RPMI8226 (cell line): ENCODE measurements at places on chromosomes 4 and X.

- no peak for DNase-seq
Observed at GRCh38 chr4:115360431-115360830, 247.0 kb upstream of the NDST4 start.

GRCh38 chr4:120209706-120210105 is 143.1 kb upstream of the MAD2L1 start:
- no peak for DNase-seq

GRCh38 chrX:151870602-151871001 is 42.1 kb upstream of the MAGEA4 start:
- DNase-seq = no peak

DNA sequence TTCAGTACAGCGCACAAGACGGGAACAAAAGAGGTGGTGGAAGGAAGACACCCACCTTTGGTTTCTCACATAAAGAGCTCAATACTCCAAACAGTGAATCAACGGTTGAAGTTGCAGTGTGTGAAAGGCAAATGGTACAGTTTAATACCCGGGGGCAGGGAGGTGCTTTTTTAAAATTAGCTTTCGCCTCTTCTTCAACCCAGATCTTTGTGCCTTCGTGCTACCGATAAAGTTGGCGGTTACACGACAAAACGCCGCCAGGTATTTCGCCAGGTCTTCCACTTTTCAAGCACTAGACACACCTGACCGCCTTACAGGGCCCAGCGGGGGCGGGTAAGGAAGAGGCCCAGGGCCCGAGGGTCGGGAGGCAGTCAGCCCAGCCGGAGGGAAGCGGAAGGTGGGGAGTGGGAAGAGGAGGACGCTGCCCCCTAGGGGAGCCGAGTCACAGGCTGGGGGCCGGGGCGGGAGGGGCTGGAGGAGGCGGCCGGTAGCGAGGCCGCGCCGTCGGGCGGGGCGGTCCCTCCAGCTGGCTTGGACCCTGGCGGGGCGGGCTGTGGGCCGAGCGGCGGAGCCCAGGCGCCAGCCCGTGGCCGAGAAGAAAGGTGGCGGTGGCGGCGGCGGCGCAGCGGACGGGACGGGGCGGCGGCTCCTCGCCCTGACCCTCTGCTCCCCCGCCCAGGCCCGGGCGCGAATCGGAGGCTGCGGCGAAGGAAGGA is 16.0 kb downstream of the UTP3 start:
- DNase-seq = peak; percentile 82

GRCh38 chrX:4690521-4690920 is 977.1 kb upstream of the PRKX start:
- DNase-seq = no peak

- no peak for DNase-seq
Observed at GRCh38 chr4:28010577-28011240, 1150.1 kb downstream of the STIM2 start.

DNA sequence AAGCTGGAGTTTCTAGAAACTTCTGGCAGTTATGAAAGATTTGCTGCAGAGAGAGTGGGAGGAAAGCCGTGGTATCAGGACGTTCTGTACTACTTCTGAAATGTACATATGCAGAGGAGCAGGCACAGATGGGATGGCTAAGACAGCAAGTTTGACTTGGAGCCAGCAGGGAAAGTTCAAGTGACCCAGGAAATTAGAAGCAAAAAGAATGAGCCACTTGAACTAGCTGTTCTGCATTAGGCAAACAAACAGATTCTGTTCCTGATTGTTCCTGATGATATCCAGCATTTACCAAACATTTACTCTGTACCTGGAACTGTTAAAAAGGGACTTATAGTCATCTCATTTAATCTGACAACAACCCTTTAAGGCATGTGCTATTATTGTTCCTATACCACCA is 41.4 kb upstream of the CXCL13 start:
- no peak for DNase-seq

GRCh38 chr4:40379248-40379647 is 44.1 kb downstream of the CHRNA9 start:
- no peak for DNase-seq

DNA sequence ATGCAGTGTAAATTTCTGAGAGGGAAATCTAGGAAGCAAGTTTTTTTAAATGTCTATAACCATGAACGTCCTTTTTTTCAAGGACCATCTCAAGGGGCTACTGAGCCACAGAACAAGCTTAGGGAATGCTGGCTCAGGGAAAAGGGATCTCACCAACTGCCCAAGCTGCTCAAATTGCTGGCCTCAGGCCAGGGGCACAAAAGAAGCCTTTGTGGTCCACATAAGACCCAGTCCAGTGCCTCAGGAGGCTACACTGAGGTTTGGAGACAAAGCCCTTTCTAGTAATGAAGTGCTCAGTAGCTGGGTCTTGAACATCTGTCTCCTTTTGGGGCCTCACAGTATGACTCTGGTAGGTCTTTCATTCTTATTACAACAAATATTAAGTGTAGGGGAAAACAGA is 305.5 kb downstream of the RAB28 start:
- no peak for DNase-seq

DNA sequence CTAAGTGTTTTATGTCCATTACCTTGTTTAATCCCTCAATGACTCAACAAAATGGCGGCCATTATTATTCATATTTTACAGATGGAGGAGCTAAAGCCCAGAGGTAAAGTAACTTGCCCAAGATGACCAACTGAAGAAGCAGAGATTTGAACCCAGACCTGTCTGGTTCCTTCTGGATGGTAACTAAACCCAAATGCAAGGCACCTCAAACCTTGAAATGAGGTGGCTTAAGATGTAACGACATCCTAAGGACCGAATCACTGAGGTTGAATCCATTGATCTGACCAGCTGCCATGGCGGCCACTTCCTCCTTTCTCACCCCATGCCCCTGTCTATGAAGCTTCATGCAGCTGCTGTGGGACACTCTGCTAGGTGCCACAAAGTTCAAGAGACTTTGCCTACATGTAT is 932 bp downstream of the TLR10 start:
- DNase-seq = no peak

DNA sequence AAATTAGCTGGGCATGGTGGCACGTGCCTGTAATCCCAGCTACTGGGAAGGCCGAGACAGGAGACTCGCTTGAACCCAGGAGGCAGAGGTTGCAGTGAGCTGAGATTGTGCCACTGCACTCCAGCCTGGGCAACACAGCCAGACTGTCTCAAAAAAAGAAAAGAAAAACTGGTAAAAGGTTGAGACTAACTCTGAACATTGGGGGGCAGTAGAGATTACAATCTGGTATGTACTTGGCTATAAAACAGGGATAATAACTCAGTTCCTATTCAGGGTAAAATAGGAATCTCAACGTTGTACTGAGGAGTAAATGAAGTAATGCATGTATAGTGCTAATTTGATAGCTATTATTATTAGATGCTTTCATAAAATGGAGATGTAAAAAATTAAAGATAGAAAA is 12.5 kb upstream of the KLF8 start:
- peak; percentile 13 for DNase-seq

- no peak for DNase-seq
Observed at GRCh38 chr4:184689681-184690080, 40.1 kb downstream of the PRIMPOL start.

- no peak for DNase-seq
Observed at GRCh38 chr4:152021788-152022438, 261.1 kb upstream of the GATB start.

GRCh38 chr4:137510557-137511265 is 21.6 kb downstream of the PCDH18 start:
- no peak for DNase-seq

- no peak for DNase-seq
Observed at GRCh38 chr4:23337292-23337691, 552.6 kb downstream of the PPARGC1A start.

GRCh38 chr4:181006499-181007260 is 1236.5 kb upstream of the TENM3 start:
- no peak for DNase-seq

GRCh38 chrX:43702079-43702524 is 46.0 kb downstream of the MAOA start:
- DNase-seq = no peak

DNA sequence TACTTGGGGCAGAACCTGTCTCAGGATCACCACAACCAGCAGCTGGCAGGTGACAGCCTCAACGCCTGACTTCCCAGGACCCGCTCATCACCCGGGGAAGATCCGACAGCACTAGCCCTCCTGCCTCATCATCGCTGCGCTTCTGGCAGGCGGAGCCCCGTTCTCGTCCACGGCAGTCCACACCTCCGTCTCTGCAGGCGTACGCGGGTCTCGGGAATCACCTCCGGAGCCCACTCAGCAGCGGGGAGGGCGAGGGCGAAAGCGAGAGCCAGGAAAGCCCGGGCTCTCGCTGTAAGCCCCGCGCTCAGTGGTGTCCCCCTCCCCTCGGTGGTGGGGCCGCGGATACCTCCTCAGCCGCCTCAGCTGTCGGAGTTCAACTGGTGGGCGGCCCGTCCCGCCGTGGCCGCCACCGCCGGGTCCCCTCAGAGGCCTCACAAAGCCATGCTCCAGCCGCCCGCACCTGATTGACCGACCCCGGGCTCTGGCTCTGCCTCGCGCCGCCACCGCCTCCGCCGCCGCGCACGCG is 518 bp upstream of the CNKSR2 start:
- no peak for DNase-seq

DNA sequence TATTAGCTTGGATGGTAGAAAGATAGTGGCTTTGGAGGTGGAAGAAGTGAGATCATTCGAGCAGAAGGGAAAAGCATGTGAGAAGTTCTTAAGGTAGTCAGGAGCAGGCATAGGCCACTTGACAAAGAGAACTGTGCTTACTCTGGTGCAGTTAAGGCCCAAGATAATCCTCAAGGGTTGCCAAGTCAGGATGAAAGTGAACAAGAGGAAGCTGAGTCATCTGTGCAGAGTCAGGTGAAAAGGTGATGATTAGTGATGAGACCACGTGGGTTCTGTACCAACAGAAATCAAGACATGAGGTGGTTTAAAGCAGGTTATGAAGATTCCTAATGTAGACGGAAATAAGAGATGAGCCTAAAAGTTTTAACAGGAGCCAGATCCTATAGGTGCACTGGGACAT is 369.8 kb downstream of the DTHD1 start:
- DNase-seq = peak; percentile 5

DNA sequence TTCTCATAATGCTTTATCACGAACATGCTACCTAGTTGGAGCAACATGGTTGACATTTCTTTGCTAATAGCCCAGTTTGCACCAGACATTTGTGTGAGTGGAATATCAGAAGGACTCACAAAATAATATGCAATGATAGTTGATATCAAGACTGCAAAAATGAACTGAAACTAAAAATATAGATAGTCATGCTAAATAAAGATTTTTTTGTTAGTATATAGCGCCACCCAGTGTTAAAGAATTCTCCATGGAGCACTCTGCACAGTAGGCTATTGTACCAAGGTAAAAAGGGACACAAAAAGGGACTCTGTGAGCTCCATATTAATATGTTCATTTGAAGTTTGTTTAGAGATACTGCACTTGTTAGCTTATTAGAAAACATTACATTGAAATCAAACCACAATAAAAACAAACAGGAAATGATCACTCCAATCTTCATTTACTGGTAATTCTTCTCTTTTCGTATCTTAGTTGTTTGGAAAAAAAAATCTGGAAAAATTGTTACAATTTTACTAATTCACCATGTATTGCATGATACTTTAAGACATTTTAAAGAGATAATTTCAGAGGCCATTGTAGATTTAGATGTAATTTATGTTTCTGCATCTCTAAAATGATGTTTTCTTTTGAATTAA is 1509.6 kb downstream of the ADGRL3 start:
- DNase-seq = peak; percentile 46

- DNase-seq = no peak
Observed at GRCh38 chr4:78707268-78707667, 68.9 kb upstream of the BMP2K start.

DNA sequence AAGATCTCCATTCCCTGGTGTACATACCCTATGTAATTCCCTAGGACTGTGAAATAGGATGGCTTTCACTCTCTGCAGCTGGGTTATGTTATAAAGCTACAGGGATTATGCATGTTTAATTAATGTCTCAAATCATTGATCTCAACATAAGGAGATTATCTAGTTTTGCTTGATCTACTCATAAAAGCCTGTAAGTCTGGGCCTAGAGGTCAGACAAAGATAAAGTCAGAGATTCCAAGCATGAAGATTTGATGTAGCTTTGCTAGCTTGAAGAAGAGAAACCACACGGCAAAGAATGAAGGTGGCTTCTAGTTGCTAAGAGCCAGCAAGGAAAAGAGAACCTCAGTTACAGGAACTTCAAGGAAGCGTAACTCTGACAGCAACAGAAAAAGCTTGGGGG is 456.9 kb downstream of the CCSER1 start:
- no peak for DNase-seq

GRCh38 chr4:174834477-174834876 is 5.4 kb upstream of the GLRA3 start:
- no peak for DNase-seq
